ENCODE measurements at places on chromosomes 2 and 18.

GRCh38 chr2:219277703-219278654, 1.2 kb upstream of the DNAJB2 start:
- no peak for DNase-seq

DNA sequence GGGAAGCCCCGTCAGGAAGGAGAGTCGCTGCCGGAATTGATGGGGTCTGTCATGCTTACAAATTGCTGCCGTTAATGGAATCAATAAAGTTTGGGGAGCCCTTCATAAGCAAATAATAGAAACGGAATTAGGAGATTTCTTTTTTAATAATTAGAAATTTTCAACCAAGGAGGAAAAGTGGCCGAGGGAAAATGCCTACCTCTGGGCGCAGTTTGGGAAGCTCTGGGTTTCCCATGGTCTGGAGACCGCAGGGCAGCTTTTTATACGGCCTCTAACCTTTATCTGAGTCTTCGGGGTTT, 1.3 kb downstream of the EVX2 start:
- no peak for DNase-seq

GRCh38 chr2:221518201-221518934, 53.7 kb downstream of the EPHA4 start:
- DNase-seq = no peak

DNA sequence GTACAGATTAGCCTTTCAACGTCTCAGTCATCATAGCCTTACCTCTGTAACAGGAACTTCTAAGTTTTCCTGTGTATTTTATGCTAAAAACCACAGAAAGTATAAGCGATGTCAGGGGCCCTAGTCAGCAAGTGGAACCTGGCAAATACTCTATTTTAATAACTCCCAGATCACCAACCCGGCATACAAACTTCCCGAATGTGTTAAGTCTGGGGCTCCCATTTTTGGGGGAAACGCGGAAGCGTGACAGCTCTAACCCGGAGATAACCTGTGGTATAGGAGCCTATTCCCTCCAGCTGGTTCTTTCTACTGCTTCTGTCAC, 574 bp downstream of the NIFK start:
- DNase-seq = no peak

GRCh38 chr18:58004317-58004716, 39.7 kb upstream of the NEDD4L start:
- no peak for DNase-seq

DNA sequence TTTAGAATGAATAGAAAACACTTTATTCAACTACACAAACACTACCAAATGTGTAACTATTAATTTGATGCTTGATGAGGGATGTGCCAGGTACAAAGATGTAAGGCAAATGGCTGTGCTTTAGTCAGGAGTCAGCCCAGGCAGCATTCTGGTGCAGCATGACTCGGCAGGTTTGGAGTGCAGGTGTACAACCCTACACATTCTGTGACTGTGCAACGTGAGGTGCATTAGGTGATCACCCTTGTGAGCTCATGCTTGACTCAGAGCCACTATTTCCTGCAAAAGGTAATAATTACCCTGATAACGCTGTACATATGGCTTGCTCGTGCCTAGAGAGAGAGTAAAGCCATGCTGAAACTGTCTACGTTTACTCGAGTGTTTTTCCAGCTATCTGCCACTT, 288.7 kb upstream of the DSEL start:
- no peak for DNase-seq

GRCh38 chr2:96323849-96324248, 1.3 kb upstream of the ITPRIPL1 start:
- no peak for DNase-seq

GRCh38 chr2:171128461-171128860, 32.2 kb downstream of the TLK1 start:
- DNase-seq = no peak

- no peak for DNase-seq
Observed at GRCh38 chr2:169143998-169144397, 74.6 kb downstream of the DHRS9 start.

GRCh38 chr2:32453242-32454062, 96.6 kb downstream of the BIRC6 start:
- no peak for DNase-seq

DNA sequence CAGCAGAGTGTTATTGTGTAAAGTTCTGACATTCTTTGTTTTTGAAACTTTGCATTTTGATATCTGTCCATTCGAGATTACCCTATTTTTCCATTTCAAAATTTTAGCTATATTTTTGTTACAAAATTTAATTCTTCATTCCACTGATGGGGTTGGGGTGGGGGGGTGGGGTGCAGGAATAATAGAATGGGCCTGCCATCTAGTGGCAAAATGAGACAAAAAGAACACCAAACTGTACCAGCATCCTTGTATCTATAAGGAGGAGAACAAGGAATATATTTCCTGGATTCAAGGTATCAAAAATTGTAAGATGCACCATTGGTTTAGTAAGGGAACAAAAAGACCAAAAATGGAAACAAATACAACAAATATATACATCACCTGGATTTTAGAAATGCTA, 27.9 kb upstream of the TTR start:
- DNase-seq = no peak

DNA sequence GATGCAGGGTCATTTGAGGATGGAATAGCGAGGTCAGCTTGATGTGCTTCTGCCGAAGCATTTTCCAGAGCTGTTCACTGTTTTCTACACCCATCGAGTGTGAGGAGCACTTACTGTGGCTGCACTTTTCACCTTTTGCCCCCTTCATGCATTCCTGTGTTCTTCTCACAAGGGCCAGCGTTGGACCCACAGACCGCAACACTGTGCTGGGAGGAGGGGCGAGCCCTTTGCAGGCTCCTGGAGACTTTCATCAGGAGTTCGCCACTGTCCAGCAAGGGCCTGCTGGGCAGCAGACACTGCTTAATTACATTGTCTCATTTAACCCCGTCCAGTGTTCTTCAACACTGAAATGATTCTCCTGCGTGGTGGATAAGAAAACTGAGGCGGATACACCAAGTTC, 29.9 kb downstream of the CYP26B1 start:
- DNase-seq = no peak

- DNase-seq = no peak
Observed at GRCh38 chr18:13136056-13136903, 82.3 kb upstream of the LDLRAD4 start.

- DNase-seq = no peak
Observed at GRCh38 chr2:49832555-49832954, 678.2 kb upstream of the FSHR start.

DNA sequence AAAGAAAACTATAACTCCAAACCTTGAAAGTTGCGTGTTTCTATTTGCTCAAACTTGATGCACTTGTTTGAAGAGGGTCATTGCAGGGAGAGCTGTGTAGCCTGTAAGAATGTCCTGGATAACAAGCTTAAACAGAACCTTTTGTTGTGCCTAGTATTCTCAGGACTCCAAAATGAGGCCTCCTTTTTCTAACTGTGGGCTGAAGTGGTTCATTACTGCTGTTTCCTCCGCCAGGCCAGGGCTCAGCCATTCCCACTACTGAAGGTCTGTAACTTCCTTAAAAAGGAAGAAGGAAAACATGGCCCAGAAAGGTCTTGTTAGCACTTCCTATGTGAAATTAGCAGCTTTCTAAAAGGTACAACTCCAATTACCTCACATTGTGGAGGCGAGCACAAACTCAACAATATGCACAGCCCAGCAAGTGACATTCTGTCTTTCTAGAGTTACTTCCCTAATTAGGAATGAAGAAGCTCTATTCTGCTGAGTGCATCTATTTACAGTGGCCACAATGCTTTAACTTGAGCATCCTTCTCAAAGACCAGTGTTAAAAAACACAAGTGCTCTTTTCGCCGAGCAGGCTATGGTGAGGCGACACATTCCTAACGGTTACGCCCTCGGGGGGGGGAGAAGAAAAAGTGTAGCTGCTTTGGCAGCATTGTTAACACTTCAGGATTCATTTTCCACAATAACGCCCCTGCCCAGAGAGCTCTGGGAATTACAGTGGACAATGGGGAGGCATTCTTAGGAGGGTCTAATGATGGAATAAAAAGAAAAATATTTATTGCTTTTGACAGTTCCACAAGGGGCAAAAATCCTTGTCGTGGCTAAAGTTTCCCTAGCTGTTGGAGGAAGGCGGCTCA, 136.9 kb upstream of the SIX3 start:
- DNase-seq = no peak

DNA sequence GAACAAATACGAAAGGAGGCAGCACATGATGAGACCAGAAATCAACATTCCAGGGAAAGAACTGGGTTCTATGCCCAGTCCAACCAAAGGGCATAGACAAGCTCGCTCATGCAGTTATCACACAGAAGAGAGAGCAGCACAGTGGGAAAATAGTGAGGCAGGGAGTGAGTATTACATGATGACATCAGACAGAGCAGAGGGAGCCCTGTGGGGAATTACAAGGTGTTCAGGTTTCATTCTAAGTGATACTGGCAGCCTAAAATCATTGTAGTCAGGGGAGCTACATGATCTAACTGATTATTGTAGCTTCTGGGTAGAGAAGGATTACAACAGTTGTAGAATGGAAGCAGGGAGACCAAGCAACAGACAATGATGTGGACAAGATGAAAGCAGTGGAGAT, 658.5 kb downstream of the ARHGAP15 start:
- no peak for DNase-seq

DNA sequence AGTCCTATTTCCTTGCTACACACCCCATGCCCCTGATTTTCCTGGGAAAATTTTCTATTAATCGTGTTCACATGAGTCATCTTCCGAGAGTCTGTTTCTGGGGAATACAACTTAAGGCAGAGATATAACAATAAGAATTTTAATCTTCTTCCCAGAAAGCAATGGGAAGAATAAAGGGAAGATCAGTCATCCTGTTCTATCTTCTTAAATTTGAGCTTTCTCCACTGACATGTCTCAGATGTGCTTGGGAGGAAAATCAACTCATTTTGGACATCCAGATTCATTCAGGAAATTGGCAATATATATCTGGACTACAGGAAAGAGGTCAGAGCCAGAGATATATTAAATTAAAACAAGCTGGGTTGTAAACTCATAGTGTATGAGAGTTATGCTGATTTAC, 62.3 kb upstream of the SPAG16 start:
- DNase-seq = no peak

DNA sequence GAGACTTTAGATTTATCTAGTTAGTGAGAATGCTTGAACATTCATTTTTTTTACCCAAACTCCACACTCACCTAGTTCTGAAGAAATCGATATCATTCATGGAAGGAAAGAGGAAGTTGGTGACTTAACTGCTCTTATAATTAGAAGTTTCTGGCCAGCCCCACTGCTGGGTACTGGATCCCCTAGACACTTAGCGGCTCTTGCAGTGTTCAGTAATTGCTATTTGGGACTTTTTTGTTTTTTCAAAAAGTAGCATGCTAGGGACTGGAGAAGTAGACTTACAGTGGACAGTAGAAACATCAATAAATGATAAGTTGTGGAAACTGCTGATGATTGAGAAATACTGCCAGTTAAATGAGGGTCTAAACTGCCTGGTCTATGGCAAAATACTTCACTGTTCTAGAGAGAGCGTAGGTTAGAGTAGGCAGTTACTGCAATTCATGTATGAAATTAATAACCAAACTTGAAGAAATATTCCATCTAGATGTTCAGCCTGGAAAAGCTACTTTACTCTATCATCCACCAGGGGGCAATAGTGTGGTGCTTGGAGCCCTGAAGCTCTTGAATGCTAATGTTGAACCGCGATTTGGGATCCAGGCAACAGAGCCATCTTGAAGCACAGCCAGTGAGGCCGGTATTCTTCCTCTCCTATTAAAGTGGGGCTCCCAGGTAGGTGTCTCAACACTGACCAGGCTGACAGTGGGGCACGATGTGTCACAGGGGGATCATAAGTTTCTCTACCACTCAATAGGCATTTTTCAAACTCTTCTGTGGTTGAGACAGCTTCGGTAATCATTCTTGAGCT, 146.1 kb upstream of the SESTD1 start:
- peak; percentile 10 for DNase-seq

GRCh38 chr2:38539086-38539485, 63.6 kb downstream of the HNRNPLL start:
- DNase-seq = no peak

DNA sequence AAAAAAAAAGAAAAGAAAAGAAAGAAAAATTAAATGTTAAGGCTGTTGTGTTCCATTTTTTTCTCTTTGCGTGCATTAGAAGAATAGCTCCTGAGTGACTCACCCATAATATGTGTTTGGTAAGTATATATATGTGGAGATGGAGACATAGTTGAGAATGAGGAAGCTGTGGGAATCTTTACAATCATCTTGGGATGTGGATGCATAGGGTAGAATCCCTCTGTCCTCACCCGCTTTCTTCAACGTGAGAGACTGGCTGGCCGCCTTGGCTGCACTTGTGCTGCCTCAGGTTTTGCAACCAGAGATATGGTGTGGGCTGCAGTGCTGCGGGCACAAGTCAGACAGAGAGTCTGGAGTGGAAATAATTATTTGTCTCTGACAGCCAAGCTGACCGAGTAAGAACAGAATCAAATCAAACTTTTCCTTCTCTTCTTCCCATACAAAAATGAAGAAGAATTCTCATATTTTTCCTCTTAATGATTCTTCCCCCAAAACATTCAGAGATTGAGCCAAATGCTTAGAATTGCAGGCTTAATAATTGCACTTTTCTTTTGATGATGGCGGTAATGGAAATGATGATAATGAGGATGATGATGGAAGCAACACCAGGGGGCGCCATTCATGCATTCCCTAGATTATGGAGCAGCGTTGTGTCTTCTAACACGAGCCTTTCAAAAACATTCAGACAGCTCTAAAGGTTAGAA, 48.5 kb downstream of the SERPINB7 start:
- no peak for DNase-seq

- no peak for DNase-seq
Observed at GRCh38 chr2:233414777-233415570, 60.7 kb downstream of the DGKD start.

DNA sequence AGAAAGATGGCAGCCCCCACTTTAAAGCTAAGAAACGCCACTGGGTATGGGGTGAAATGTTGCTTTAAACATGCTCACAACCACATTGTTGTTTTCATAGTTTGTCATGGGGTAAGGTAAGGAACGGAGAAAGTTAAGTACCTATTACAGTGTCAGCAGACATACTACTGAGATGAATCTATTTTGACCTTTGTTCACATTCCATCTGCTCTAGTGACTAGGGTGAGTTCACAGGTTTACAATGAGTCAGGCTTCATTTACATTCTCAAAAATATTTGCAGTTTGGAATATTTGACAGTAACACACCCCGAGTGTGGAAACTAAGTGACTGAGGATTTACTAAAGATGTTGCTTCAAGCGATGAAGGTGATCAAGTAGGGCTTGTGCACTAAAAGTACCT, 428.7 kb upstream of the ACVR2A start:
- no peak for DNase-seq

DNA sequence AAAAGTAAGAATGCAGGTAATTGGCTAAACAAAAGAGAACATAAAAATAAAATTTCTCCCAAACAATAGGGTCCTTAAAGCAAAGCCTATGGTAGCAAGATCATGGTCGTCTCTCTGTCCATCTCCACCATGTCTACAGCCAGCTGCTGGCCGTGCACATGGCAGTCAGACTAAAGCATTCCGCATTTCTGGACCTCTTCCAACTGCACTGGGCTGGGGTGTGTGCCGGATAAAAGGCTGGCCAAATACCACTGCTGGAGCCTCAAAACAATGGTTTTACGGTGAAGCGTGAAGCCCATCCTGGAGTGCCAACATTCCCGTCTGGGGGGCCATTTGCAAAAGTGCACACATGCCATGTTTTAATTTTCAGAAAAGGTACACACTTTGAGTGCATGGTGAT, 74.8 kb upstream of the PIEZO2 start:
- DNase-seq = no peak
